ENCODE measurements at places on chromosomes 5 and 9.

DNA sequence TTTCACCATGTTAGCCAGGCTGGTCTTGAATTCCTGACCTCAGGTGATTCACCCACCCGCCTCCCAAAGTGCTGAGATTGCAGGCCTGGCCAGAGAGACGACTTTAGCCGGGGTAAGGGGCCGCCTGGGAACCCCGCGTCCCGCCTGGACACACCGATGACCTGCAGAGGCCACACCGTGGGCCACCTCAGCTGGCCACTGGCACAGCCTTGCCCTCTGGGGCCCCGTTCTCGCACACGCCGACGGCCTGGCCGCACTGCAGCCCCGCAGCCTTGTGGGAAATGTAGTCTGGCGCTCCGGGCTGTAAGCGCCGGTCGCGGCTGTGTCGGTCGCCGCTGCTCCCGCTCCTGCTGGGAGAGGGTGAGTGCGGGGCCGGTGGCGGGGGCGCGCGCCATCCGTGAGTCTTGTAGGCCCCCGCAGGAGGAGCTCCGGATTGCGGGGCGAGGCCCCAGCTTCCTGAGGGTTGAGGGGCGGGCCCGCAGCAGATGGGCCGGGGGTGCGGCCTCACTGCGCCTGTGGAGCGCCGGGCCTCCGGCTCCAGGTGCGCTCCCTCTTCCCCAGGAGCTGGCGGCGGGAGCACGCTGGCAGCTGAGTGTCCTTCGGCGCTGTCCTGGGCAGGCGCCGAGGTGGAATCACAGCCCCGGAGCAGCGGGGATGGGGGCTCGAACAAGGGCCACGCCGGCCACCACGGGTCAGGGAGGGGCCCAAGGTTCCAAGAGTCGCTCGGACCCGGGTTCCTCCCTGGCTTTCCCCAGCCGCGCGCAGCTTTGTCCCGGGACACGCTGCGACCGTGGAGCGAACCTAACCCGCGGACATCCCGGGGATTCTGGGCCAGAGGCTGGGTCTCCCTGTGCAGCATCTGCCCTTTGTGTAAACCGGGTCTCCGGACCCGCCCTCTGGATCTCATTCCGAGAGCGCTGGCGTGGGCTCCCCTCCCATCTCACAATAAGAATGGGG is at the start of gene ZFP2:
Gene ZFP2, plus strand, starts transcription at position 299 of the 957 bp plus-strand sequence. CDS start 35,401 bp downstream, outside the sequence.
- DNase-seq = peak; percentile 81

DNA sequence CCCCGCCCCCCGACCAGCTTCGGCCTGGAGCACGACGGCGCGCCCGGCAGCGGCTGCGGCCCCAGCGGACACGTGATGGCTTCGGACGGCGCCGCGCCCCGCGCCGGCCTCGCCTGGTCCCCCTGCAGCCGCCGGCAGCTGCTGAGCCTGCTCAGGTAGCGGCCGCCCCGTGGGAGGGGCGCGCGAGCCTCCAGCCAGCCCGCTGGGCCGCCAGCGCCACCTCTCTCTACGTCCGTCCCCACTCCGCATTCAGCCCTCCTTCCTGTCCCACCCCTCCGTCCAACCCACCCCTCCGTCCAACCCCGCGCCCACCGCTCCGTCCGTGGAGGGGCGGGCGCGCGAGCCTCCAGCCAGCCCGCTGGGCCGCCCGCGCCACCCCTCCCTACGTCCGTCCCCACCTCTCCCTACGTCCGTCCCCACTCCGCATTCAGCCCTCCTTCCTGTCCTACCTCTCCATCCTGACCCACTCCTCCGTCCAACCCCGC is 6.5 kb downstream of the ADAMTS13 start:
- DNase-seq = peak; percentile 68

DNA sequence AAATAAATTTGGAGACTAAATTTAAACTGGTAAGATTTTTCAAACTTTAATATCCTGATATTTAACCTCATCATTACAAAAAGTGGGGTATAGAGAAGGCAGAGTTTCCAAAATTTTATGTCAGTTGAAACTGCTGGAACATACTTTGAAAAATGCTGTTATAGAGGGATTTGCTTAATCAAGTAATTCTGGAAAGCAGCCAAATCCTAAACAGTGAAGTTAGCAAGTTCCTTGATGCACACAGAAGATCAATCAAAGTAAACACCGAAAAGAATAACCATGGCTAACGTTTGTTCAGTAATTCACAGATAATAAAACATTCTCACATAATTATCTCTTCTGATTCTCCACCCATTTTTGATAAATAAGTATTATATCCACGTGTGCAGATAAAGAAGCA is 8.1 kb upstream of the PRR16 start:
- DNase-seq = no peak

- DNase-seq = peak; percentile 65
Measured at GRCh38 chr9:131394464-131395156, 724 bp downstream of the PRRC2B start.

GRCh38 chr9:36031774-36032555 is 4.7 kb upstream of the RECK start:
- DNase-seq = no peak

DNA sequence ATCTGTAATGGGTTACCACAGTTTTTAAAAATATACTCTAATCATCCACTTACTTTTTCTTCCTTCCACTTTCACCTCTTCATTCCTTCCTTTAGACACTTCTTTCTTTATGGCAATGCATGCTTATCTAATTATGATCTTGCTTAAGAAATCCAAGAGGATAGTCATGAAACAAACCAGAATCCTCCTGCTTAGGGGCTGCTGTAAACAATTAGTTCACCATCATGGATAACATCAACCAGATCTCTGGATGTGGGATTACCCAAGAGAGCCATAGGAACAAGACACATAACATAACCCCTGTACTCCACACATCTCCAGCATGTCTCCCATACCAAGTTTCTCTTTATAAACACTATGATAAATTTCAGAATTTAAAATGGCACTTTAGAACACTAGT is 713.4 kb upstream of the PTPRD start:
- DNase-seq = no peak

GRCh38 chr9:83419961-83420360 is 118.2 kb downstream of the FRMD3 start:
- DNase-seq = no peak

DNA sequence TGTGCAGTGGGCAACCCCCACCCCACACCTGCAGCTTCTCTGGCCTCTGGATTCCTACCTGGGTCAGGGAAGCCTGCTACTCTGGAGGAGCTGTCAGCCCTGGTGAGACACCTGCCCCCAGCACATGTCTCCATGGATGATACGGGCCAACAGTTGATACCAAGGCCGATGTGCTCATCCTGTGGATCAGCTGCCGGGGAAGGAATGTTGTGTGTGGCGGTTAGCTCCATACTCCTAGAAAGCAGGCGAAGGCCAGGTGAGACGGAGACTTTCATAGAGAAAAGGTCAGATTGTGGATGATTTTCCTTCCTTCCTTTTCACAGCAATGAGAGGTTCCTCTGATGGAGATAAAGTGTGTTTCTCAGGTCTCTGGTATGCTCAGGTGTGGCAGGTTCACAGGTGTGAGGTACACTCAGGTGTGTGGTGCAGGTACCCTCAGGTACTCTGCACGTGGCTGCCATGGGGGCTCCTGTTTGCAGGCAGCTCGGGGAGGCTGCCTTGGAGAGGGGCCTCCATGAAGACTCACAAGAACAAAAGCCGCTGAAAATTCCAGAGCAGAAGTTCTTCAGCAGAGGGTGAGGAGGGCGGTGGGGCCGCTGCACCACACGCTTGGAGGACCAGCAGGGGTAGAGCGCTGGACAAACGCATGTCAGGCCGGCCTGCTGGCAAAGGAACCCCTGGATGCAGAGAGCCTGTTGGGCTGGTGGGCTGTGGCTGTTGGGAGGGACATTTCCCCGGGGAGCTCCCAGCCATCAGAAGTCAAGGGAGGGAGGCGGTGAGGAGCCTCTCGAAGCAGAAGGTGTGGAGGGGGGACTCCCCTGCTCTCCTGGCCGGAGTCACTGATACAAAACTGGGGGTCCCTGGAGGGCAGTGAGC is 5.1 kb upstream of the AHRR start:
- DNase-seq = no peak

GRCh38 chr5:176647843-176648473 is 674 bp downstream of the TSPAN17 start:
- peak; percentile 61 for DNase-seq

GRCh38 chr9:81634915-81635516 is 54.3 kb downstream of the TLE1 start:
- no peak for DNase-seq

GRCh38 chr9:128992995-128993394 is 35.1 kb downstream of the SH3GLB2 start:
- no peak for DNase-seq

DNA sequence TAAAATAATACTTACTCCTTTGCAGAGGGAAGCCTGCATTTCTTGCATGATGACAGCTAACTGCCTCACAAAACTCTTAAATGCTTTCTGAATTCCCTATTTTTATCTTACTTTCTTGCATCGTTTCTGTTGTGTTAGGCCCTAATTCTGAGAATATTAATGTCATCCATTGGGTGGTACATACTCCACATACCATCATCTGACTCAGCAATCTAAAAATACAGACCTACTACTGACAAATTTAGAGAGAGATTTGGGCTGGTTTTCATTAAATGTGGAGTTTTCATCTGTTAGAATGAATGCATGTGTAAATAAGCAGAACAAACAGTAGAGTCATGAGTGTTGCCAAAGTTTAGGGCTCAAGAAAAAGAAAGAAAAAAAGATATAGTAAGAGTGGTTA is 26.5 kb upstream of the KCNN2 start:
- no peak for DNase-seq

DNA sequence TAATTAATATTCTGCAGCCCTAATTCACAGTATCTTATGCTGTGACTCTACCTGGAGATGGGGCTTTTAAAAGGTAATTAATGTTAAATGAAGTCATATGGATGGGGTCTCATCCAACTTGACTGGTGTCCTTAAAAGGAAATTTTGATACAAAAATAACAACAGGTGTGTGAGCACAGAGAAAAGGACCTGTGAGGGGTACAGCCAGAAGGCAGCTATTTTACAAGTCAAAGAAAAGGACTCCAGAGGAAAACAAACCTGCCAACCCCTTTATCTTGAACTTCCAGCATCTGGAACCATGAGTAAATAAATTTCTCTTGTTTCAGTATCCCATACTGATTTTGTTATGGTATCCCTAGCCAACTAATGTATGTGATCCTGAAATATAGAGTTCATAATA is 250.3 kb downstream of the TMEM232 start:
- no peak for DNase-seq

DNA sequence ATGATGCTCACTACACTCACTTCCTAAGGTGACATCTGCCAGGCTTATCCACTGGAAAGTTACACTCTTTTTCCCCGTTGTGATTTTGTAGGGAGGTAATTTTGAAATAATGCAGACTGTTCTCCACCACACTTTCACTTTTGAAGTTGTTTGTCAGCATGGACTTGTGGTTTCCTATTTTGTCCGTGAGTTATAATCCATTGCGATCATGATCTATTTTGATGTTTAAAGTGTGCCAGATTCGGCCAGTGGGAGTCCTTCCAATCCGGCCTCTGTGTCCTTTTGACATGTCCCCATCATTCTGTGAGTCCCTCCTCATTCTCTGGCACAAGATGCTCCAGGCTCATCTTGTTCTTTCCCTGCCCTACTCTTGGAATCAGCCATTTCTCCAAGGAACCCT is 211.3 kb upstream of the KLF4 start:
- no peak for DNase-seq

- DNase-seq = no peak
Measured at GRCh38 chr9:120212853-120213200, 367.1 kb downstream of the CDK5RAP2 start.

DNA sequence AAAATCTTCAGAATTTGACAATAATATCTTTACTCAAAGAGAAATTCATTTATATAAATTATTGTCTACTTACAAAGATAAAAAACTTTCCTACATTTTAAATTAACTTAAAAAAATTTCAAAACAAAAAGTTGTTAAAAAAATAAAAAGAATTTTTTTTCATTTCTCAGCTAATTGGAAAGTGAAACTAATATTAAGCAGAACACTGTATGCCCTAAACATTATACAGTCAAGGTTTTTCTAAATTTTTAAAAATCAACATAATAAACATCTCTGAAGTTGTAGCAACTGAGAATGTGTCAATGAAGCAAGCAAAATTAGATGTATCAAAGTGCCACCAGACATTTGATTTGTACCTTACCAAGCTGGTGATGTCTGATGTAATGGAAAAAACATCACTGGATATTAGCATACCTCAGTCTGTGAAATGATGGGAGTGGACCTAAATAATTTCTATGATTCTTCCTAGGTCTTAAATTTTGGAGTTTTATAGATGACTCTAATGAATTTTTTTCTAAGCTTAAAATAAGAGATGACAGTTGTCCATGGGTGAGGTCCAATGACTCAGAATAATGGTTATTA is 290.1 kb downstream of the ADAMTS6 start:
- no peak for DNase-seq

DNA sequence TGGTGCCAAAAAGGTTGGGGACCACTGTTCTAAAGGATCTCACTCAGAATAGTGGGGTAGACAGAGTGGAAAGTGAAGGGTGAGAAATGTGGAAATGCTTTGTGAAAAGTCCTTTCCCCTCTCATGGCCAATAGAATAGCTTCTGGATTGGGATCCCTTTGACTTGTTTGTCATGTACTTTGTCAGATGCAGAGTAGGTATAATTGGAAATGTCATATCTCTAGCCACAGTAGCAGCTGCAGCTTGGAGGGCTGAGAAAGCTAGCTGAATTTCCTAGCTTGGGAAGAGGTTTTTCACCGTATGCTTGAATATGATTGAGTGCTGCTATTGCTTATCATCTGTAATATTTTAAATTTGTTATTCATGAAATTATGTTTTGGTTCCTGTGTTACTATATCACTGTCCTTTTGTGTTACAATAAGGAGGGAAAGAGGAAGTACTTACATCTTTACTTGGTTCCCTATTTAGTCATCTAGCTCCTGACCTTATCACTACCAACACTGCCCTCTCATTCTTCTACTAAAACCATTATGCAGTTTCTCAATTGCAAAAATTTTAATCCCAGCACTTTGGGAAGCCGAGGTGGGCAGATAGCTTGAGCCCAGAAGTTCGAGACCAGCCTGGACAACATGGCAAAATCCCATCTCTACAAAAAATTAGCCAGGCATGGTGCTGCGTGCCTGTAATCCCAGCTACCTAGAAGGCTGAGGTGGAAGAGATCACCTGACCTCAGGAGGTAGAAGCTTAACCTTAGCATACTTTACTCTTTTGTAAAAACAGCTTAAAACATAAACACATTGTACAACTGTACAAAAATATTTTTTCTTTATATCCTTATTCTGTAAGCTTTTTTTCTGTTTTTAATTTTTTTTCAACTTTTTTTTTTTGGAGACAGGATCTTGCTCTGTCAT is 12.4 kb downstream of the SLC30A5 start:
- no peak for DNase-seq
